Endothelial cell of umbilical vein (primary cell): ENCODE measurements at places on chromosomes 3 and 15. TPM values are rescaled to one million over a fixed set of nuclear protein-coding genes. Genes with fewer than 3 reads are reported as not detected.

DNA sequence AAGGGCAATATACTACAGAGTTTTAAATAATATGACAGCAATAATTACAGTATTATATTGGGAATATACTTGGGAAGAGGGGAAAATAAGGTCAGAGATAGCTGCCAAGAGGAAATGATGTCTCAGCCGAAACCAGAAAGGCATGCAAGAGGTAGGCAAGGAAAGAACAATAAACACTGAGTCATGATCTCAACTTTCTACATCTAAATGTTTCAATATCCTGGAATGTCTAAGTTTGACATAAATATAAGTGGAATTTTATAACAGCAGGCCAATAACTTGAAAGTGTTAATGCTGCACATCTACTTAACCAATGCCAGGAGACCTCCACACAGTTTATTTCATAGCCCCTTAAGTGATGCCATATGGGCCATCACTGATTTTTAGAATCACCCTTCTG lies 99.8 kb upstream of the CPNE4 start:
- peak; percentile 92 for DNase-seq

- DNase-seq: peak; percentile 77
Observed at GRCh38 chr15:71800835-71801745, 9.3 kb upstream of the NR2E3 start.

- no peak for DNase-seq
Observed at GRCh38 chr3:163476179-163476578, 1602.1 kb downstream of the SI start.

GRCh38 chr3:31185062-31185357 lies 290.5 kb upstream of the GADL1 start:
- DNase-seq: no peak

DNA sequence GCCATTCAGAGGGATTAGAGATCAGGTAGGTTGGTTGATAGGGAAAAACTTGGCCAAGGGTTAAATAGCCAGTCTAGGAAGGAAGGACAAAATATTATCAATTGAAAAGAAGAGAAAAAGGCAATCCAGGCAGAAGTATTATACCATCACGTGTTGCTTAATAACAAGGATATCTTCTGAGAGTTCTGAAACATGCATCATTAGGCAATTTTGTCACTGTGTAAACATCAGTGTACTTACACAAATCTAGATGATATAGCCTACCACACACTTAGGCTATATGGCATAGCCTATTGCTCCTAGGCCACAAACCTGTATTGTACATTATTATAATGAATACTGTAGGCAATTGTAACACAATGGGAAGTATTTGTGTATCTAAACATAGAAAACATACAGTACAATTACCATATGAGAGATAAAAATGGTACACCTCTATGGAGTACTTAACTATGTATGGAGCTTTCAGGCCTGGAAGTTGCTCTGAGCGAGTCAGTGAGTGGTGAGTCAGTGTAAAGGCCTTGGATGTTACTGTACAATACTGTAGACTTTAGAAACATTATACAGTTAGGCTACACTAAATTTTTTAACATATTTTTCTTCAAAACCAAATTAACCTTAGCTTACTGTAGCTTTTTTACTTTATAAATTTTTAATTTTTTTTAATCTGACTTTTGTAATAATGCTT lies 2.7 kb downstream of the TEX55 start:
- DNase-seq: no peak

DNA sequence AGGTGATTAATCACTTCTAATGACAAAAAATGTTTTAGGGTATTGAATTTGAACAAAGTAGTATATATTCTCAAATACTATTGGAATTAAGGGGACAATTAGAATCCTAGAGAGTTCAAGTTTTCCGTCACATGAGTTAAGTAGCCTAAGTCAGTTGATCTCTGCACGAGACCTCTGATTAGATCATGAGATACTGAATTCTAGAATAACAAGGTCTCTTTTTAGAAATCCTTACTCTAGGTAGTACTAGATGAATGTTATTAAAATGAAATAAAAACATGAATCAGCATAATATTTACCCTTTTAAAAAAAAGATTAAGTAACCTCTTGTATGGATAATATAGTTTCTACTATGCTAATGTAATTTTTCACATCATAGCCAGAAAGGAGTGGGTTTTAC lies 43.4 kb downstream of the MYO5A start:
- DNase-seq: no peak

DNA sequence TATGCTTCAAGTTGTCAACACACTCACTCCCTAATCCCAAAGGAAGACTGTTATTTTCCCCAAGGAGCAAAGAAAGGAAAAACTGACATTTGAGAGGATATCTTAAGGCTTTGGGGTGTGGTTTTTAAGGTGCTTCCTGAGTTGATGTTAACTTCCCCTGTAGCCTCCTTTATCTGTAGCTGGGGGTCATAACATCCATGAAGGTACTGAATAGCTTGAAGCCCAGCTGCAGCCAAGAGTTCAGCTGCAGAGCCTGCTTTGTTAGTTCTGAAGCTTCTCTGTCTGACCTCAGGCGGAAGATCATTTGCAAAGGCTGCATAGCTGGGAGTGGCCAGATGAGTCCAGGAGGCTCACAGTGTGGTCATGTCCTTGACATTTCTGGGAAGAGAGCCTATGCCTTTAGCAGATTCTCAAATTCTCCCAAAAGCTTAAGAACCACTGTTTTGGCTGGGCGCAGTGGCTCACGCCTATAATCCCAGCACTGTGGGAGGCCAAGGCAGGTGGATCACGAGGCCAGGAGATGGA lies 165.4 kb downstream of the SV2B start:
- DNase-seq: no peak

DNA sequence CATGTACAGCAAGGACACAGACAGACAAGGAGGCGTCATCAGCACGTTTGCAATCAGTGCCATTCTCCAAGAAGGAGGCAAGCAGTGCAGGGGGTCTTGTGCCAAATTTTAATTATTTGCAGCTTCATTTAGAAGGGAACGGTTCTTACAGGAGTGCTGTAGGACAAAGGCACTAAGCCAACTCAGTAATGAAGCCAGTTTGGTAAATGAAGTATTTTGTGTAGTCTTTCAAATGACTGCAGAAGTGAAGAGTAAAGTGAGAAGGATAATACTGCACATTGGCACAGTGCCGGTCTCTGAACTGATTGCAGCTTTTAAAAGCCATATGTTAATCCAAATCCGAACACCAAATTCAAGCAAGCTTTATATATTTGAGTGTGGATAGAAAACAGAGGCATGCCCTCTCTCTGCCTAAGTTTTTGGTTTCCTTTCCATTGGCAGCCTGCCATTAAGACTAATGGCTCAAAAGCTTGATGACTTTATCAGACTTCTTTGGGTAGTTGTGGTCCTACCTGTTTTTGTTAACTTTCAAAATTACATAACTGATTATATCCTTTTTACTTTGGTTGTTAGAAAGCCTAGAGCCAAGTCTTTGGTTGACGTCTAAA lies 101.3 kb downstream of the SENP2 start:
- no peak for DNase-seq

- no peak for DNase-seq
Observed at GRCh38 chr3:161272524-161272923, 51.4 kb downstream of the NMD3 start.

Gene GOLGA8G
- total RNA-seq: not detected in 2 replicates

Gene GOLGA8M
- total RNA-seq: 1.0 and 1.6 TPM in 2 replicates

Gene REC114
- not detected in 2 replicates for total RNA-seq
